ENCODE measurements at places on chromosomes 6 and 20.
A peak's percentile ranks its signal among the peaks of the same experiment; 100 is the strongest.

DNA sequence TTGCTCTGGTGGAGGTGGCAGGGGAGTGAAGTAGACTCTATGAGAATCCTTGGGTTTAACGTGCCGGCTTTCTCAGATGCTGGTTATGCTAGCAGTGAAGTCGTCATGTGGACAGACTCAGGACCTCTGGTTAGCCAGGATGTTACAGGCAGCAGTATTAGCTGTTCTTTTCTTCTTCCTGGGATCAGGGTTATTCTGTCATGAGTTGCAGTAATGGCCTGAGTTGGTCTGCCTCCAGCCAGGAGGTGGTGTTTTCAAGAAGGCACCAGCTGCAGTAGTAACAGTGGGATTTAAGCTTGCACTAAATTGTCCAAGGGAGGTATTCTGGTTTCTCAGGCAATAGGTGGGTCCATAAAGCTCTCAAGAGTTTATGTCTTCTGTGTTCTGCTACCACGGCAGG lies 56.7 kb downstream of the HDDC2 start:
- DNase-seq, result no peak

GRCh38 chr20:19889011-19889953 lies 127.9 kb upstream of the NAA20 start:
- DNase-seq, result peak; percentile 39

DNA sequence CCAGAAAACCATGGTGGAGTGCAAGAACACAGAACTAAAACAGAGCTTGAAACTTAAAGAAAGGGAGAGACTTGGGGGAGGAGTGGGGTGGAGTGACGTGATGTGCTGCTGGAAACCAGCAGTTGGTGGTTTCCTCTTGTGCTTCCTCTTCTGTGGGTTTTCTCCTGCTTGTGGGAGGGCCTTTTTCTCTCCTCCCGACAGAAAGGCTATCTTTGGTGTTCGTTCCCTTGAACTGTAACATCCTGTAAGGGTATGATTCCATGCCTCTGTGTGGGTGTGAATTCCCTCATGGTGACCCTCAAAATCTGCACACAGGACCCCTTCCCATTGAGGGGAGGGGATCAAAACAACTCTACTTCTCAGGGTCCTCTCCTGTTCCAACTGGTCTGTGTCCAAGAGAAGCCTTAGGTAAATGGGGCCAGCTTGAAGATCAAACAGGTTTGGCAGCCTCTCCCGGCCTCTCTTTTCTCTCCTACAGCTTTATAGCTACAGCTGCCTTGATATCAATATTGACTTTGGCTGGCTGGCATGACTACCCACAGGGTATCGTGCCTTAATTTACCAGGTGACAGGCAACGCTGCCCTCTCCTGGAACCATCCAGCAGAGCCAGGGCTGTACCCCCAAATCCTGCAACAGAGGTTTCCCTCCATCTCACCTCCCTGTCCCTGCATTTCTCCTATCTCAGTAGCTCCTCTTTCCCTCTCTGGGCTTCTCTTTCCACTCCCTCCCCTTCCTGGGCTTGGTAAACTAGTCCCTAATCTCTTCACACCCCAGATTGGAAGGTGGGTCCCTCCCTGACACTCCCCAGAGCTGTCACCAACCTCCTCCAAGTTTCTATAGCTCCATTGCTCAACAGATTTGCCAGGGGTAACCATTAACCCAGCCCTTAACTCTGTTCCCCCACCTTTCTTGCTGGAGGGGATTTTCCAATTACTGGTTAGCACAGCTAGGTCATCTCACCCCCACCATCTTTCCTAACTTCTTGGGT lies 1.5 kb upstream of the MSH5 start:
- DNase-seq, result peak; percentile 62

- no peak for DNase-seq
Observed at GRCh38 chr6:131061751-131062119, 1.3 kb downstream of the EPB41L2 start.

GRCh38 chr20:48823960-48824498 lies 3.8 kb downstream of the PREX1 start:
- peak; percentile 60 for DNase-seq

DNA sequence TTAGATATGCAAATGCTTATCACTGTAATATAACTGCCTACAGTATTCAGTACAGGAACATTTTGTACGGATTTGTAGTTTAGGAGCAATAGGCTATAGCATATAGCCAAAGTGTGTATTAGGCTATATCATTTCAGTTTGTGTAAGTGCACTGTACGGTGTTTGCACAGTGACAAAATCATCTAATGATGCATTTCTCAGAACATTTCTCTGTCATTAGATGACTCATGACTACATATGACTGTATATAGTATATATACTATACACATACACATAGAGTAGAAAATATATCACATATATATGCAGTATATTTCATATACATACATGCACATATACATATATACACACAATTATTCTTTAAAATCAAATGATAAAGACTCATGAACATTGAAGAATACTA lies 158.4 kb downstream of the PTCHD4 start:
- DNase-seq, result no peak

DNA sequence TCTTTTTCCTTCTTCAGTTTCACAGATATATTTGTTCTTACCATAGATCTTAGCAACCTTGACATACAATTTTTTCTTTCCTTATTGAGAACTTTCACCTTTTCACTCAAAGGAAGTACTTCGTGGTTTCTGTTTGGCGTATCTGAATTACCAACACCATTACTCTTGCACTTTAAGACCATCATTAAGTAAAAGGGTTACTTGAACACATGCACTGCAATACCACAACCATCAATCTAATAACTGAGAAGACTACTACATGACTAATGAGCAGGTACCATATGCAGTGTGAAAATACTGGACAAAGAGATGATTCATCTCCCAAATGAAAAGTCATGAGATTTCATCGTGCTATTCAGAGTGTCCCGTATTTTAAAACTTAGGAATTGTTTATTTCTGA lies 21.7 kb upstream of the SENP6 start:
- no peak for DNase-seq

GRCh38 chr20:45344168-45344860 lies 3.9 kb downstream of the SDC4 start:
- DNase-seq, result peak; percentile 73

DNA sequence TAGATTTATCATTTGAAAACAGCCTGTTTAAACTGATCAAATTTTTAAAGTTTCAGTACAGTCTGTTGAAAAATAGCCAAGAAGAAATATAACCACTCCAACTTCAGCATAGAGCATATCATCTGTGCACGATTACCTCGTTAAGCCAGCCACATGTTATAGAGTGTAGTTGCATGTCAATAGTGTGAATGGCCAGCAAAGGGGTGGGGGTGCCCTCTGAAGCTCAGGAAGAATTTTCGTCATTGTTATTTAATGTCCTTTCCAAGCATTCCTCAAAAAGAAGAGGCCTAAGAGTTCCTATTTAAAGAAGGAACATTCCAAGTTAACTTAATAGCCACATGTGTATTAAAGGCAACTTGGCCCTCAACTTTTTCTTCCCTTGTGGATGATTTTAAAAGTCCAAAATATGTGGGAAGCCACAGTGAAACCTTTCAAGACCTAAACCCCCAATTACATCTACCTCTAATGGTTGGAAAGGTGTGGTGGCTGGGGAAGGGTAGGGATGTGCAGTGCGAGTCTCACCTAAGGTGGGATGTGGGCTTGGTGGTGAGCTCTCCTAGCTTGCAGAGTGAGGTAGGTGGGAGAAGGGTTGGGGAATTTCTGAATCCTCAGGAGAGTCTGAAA lies 1.8 kb upstream of the CCN2 start:
- no peak for DNase-seq

- DNase-seq, result no peak
Observed at GRCh38 chr20:63254232-63254605, at the start of gene NKAIN4. Gene NKAIN4, minus strand, starts transcription at chr20:63254463. Its CDS starts 13 bp downstream, at chr20:63254450.

- no peak for DNase-seq
Observed at GRCh38 chr6:149472241-149472640, 12.6 kb downstream of the ZC3H12D start.

- no peak for DNase-seq
Observed at GRCh38 chr20:49964964-49965780, 17.6 kb upstream of the SNAI1 start.

DNA sequence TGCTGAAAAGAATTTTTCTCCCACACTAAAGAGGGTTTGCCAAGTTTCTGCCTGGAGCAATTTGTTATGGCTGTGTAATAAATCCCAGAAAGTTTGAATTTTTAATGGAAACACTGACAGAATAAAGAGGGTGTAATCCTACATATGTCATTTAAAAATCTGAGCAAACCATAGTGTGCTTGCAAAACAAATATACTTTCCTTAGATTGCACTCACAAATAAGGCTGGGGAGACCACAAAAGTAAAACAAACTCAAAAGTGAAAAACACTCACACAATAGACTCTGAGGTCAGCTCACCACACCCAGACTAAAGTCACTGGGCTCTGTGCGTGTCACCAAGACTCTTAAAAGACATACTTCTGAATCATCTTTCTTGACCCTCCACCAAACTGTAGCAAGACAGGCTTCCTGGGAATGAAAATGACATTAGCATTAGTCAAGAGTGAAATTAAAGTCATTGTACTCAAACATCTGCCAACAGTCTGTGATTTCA lies 4.8 kb upstream of the ATXN1 start:
- DNase-seq, result peak; percentile 64

GRCh38 chr6:169269180-169270076 lies 15.8 kb upstream of the THBS2 start:
- no peak for DNase-seq

DNA sequence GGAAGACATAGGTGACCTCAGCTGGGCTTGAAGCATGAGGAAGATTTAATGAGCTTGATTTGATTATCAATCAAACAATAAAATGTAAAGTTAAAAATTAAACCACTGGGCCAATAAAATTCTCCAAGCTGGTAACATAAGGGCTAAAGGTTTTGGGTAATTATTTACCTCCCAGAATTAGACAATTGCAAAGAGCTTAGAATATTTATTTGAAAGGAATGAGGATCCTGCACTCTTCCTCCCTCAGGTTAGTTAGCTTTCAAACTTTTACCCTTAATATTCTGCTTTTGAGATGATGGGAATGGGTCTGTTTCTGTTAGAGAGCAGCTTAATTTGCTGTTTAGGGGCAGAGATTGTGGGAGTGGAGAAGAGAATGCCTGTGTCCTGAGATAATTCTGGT lies at the start of gene SLC17A4:
TSS of gene SLC17A4 (plus strand) at position 208 of the 400 bp plus-strand sequence. CDS start 7,221 bp downstream, outside the sequence.
- no peak for DNase-seq

DNA sequence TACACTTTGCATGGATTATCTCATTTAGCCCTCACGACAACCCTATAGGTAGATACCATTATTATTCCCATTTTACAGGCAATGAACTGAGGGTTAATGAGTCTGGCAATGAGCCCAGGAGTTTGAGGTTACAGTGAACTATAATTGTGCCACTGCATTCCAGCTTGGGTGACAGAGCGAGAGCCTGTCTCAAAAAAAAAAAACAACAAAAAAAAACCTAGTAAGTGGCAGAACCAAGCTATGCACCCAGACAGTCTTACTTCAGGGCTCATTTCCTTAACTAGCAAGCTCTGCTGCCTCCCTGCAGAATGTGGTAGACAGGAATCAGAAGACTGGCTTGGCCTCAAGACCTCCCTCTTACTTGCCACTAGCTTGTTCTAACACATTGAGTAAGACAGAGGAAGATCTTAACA lies 71.9 kb upstream of the RREB1 start:
- no peak for DNase-seq

DNA sequence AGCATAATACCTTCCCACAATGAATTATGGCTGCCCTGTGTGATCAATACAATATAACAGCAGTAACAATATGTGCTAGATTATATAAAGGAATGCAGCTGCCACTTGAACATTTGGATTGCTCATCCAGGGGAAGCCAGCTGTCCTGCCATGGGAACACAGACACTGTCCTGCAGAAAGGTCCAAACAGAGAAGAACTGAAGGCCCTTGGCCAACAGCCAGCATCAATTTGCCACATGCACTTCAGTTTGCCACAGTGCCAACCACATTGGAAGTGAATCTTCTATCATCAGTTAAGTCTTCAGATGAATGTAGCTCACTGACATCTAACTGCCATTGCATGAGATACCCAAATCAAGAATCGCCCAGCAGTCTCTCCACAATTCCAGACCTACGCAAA lies 332.4 kb downstream of the PRKN start:
- DNase-seq, result no peak

GRCh38 chr6:32835167-32835893 lies 3.2 kb downstream of the TAP2 start:
- no peak for DNase-seq

- no peak for DNase-seq
Observed at GRCh38 chr6:49790341-49790740, 3.3 kb upstream of the PGK2 start.

- no peak for DNase-seq
Observed at GRCh38 chr6:110816677-110817076, 1.4 kb upstream of the CDK19 start.

- no peak for DNase-seq
Observed at GRCh38 chr6:138215093-138215782, 3.1 kb downstream of the PBOV1 start.

- no peak for DNase-seq
Observed at GRCh38 chr20:774016-774659, 5.8 kb upstream of the SLC52A3 start.

DNA sequence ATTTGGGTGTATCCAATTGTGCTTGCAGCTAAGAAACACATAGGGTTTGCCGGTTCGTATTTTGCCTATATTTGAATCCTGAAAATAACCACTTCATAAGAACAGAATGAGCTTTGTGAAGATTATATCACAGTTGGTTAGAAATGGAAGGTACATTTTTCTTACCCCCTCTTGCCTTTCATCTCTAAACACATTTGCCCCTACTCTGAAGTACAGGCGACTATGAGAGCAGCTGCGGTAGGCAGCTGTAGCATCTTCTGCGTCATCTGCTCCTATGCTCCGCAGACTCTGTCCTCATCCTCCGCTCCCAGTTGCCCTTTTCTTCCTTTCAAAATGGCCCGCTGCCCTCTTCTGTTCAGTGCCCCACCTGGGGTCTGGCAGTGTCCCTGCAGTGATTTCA lies 47.6 kb upstream of the REV3L start:
- no peak for DNase-seq

GRCh38 chr6:35674594-35674993 lies 14.1 kb downstream of the FKBP5 start:
- no peak for DNase-seq

DNA sequence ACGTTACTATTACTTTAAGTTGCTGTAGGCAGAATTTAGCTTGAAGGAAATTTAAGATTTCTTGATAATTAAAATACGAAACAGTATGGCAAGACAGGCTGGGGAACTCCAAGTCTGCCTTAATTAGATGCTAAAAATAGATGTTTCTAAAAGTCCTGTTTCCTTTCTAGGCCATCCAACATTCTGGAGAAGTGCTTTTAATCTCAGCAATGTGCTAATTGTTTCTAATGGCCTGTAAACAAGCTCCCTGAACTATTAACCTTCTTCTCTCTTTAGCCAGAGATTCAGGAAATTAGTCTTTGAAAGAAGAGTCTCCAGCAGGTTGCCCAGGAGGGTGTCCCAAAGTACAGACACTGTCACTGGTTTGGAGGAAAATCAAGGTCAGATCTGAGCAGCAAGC lies 677.3 kb upstream of the AGPAT4 start:
- DNase-seq, result no peak

- DNase-seq, result no peak
Observed at GRCh38 chr20:44095831-44096230, 91.2 kb downstream of the JPH2 start.

All from skeletal muscle cell (primary cell).